Liver (tissue), 10 donors: ENCODE measurements at places on chromosomes 6 and 20. TPM values are rescaled to one million over a fixed set of nuclear protein-coding genes. Genes with fewer than 3 reads are reported as not detected.

The ACSS1 gene
- 5.3 TPM for polyA plus RNA-seq

The ZC2HC1B gene
- not detected for polyA plus RNA-seq

The AKAP12 gene
- polyA plus RNA-seq, result 6.7 TPM

The CRISP2 gene
- not detected for polyA plus RNA-seq

The TTLL9 gene
- 0.06 TPM for polyA plus RNA-seq

DNA sequence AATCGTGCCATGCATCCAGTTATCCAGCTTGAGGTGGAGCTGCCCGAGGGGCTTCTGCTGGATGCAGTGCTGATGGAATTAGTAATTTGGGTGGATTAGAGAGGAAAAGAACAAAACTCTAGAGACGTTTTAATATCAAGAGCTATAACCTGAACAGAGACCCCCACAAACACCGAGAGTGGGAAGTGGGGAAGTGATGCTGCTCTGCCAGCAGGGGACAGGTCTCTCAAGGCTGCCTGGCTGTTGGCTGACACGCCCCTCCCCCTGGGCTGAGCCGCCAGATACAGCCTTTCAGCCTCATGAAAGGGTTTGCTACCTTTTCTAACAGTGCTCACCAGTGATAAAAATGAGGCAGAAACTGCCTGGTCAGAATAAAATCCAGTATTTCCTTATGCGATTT is 9.6 kb downstream of the LEMD2 start:
- DNase-seq, result no peak

DNA sequence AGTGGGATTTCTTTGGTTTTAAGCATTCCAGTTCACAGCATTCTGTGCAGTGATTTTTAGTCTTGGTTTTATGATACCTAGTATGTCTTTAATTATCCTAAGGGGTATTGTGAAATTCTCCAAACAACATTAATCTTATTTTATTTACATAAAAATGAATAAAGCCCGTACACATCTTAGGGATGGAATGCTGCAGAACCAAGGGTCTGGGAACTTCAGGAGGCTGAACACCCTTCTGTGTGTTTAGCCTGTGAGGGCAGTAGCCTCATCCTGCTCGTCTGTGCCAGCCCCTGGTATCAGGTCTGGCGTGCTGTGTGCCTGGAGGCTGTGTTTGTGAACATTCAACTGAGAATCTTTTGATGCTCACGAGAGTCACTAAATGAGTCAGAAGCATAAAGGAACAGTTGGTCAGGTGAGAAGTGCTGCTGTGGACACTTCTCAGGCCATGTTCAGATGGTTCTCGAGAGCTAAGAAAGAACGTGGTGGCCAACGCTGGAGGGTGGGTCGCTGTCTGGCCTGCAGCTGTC is 25.2 kb upstream of the C20orf204 start:
- no peak for DNase-seq

DNA sequence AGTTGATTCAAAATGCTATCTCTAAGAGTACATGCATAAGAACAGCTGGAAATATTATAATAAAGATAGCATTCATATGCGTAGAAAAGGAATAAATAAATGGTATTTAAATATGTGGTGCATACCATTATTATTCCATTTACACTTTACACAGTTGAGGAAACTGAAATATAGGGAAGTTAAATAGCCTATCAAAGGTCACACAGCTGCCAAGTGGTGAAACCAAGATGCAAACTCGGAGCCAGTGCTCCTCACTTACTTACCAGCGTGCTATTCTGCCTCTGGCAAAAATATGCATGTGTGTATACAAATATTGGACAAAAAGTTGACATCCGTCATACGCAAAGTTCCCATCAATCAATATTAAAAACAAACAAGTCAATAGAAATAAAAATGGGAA is 22.3 kb upstream of the ANKEF1 start:
- DNase-seq, result no peak

DNA sequence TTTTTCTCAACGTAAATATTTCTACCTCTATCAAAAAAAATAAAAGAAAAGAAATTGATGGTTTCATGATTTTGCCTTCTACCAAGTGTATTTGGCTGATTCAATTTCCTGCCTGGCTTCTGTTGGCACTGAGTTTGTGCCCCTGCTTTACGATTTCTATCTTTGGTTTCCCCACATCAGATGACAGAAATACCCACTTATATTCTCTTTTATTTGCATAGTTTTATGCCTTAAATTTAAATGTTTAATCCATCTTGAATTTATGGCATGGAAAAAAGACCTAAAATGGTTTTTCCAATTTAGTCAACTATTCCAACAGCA is 34.3 kb downstream of the RNF24 start:
- DNase-seq, result no peak

- DNase-seq, result no peak
Observed at GRCh38 chr6:38281126-38281525, 358.6 kb downstream of the BTBD9 start.

DNA sequence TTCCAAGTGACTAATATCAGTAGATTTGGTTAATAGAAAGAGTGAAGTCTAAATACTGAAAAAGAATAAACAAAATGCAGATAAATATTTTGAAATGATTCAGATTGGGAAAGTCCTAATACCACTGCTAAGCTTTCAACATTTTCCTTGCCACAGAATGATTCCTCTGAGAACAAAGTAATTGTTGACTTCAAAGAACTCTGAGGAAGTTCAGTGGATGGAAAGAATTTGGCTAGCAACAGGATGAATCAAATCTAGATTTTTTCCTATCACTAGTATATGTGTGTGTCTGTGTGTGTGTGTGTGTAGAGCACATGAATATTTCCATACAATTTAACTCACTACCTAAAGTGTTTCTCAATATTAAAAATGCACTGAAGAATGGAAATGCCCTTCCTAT is 107.9 kb upstream of the PREP start:
- no peak for DNase-seq

DNA sequence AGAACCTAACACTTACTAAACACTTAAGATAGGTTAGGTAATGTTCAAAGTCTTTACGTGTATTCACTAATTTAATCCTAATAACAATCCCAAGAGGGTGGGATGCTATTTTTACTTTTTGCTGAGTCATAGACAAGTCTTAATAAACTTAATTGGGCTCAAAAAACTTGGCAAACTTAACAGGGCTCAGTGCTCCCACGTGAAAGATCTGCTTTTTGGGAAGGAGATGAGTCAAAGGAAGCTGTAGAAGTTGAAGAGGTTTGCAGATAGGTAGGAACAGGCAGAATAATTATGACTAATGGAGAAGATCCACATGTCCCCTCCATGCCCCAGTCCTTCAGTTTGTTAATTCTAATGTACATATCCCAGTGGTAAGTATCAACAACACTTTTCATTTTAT is 44.5 kb upstream of the STMND1 start:
- DNase-seq, result no peak

DNA sequence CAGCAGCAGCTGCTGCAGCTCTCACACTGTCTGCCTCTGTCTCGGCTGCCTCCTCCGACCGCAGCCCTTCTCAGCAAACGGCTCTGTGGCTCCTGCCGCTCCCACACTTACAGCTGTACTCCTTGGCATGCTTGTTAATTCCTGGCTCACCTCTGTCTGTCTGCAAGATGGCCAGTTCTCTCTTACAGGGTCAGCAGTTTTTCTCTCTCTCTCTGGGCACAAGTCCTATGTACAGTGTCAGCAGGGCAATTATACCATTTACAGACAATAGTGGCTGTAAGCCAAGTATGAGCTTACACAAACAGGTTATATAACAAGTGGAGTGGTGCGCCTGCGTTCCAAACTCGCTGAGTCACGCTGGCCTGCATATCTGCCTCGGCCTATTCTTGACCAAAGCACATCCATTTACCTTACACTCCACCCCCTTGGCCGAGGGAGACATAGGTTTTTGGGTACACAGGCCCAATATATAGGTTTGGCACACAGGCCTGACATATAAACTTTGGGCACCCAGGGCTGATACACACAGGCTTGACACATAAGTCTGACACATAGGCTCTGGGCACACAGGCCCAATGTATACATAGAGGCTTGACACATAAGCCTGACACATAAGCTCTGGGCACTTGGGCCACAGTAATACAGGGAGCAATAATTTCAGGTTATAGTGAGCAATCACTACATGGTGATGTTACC is 4.4 kb downstream of the ZKSCAN3 start:
- DNase-seq, result no peak

DNA sequence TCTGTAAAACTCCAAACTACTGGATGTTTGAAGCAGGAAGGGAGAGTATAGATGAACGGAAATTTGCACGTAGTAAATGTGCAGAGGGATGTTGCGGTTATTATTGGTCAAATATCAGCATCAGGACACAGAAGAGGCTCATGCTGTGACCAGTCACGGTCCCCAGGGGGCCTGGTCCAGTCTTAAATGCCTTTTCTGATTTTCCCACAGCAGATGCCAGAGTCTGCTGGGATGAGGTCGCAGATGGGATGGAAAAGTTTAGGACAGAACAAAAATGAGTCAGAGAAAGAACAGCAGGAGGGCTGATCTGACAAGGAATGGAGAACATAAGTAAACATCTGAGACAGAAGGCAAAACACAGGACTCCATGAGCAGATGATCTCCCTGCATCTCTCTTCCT is 11.7 kb upstream of the SIRPG start:
- DNase-seq, result no peak

DNA sequence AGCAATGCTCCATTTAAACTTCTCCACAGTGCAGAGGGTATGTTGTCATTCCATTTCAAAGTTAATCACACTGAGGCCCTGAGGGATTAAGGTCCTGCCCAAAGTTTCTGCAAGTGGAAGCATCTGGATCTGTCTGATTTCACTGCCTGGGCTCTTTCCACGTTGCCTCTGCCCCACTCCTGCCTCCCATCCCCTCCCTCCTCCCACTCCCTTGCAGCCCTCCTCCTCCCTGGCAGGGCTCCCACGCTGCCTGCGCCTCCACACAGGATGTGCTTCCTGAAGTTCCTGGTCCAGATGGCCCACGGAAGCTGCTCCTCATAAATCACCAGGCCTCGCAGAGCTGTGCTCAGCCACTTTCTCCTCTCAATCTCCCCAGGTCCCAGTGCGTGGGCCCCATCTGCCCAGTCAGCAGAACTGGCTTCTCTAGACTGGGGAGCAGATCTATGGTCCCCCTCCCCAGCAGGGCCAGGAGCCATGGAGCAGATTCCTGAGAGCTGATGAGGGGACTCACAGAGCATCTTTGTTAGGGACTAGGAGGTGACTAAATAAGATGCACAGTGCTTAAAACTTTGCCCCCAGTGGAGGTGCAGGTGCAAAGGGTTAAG is 65.4 kb upstream of the MAFB start:
- no peak for DNase-seq
